ENCODE measurements at places on chromosomes 7 and 10.
A peak's percentile ranks its signal among the peaks of the same experiment; 100 is the strongest.

DNA sequence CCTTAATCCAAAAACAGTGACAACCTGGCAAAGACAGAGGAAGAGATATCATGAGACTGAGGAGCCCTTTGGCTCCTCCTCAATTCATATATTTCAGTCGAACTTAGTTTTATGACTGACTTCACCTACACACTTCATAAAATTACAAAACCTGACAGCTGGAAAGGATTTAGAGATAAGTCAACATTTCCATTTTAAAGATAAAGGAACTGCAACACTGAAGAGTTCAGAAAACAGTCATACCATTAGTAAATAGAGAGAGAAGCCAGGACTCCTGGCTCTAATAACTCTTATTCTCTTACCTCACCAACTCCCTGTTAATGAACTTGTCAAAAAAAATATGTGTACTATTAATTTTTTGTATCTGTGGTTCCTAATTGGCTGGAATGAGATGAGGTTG lies 141.0 kb upstream of the COL1A2 start:
- DNase-seq = no peak

GRCh38 chr10:112404617-112405016 lies 30.7 kb downstream of the ACSL5 start:
- DNase-seq = no peak

DNA sequence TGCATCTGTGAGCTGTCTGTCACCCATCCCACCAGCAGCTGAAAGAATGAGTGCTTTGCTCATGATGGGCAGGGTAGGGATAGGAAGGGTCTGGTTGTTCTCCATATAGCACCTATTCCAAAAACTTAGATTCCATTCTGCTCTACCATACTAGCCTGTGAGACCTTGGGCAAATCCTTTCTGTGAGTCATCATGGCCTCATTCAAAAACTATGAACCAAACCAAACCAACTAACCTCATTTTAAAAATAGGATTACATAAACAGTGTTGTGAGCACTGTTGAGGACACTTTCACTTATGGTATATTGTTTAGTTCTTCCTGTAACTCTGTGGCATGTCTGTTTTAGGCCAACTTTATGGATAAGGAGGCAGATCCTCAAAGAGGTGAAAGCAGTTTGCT lies 30.9 kb upstream of the STEAP4 start:
- DNase-seq = no peak

GRCh38 chr7:155375337-155376277 lies 77.9 kb downstream of the INSIG1 start:
- no peak for DNase-seq

GRCh38 chr10:24518411-24518810 lies 205.3 kb downstream of the ARHGAP21 start:
- DNase-seq = no peak

DNA sequence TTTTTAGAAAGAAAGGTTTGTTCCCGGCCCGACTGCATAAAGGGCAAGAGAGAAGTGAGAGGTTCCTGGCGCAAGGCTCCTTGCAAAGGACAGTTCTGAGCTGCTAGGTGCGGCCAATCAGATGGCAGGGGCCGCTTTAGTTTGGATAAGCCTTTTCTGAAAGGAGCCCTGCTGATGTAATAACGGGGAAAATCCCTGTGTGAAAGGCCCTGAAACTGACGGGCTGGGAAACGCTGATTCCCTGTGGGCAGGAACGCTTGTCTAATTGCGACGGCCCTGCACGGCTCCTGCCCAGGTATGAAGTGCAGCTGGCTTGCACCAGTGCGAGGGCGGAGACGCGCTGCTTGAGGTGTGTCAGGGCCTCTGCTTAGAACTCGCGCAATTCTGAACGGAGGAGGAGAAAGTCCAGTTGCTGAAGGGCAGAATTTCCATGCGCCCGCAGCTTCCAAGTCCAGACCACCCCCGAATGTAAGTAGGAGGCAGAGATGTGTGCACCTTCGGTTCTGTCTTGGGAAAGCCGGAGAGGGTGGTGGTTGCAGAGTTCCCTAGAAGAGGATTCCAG lies 30.5 kb downstream of the TACC2 start:
- DNase-seq = peak; percentile 0

DNA sequence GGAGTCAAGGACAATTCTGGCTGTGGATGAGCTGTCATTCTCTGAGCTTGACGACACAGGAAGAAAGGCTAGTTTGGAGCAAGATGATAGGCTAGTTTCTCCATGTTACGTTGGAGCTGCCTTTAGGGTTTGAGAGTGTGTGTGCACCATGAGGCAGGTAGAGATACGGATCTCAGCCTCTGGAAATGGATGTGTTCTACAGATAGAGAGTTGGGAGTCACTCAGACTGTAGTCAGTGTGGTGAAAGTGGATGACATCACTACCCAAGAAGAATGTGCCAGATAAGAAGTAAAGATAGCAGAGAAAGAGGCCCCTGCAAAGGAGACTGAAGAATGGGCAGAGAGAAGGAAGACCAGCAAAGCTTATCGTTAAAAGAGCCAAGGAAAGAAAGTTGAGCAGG lies 42.4 kb downstream of the PNLIPRP3 start:
- DNase-seq = no peak

DNA sequence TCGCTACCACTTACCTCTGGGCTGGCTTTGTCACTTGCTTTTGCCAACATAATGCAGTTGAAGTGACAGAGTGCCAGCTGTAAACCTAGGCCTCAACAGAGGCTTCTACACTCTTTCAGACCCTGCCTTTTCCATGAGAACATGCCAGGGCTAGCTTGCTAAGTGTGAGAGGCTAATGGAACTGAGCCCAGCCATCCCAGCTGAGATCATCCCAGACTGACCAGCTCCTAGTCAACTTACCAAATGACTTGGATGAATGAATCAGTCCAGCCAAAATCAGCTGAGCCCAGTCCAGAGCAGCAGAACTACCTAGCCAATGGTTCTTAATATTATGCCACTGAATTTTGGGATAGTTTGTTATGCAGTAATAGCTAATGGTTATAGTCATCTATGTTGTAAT lies 34.7 kb upstream of the MKLN1 start:
- DNase-seq = no peak

DNA sequence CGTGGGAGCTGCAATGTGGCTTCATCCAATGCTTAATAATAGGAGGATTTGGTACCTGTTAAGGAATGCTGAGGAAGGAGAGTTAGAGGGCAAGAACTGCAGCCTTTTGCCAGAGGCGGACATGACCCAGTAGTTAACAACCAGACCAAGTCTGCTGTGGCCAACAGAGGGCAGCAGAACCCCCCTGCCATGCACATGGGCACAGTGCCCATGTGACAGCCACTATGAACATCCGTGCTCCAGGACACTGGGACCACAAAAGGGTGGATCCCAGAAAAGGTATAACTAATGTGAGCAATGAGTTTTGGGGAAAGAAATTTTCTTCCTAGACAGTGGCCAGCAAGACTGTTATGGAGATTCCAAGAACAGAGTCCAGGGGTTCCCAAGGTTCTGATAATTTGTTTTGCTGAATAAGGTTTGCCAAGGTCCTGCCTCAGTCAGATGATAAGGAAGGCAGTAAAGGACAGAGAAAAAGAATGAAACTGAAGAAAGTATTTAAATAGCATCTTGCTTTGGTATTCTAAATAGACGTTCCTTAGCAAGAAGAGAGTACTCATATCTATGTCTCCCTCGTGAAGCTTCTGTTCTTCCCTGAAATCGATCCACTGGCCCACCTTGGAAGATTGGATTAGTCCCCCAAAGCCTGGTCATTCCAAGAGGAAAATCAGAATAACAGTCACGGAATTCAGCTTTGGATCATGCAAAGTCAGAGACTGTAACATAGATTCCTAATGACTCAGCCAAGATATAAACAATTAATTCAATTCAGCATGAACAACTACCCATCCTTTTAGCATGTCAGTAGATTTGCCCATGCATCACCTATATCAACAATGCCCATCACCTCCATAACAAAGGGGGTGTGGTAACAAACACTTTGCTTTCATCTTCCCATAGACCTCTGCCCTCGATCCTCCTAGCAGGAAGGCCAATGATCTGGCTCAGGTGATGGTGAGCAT lies 56.0 kb downstream of the LGI1 start:
- no peak for DNase-seq

- no peak for DNase-seq
These were observed 324.4 kb downstream of the BICC1 start for GRCh38 chr10:58836991-58837575.

DNA sequence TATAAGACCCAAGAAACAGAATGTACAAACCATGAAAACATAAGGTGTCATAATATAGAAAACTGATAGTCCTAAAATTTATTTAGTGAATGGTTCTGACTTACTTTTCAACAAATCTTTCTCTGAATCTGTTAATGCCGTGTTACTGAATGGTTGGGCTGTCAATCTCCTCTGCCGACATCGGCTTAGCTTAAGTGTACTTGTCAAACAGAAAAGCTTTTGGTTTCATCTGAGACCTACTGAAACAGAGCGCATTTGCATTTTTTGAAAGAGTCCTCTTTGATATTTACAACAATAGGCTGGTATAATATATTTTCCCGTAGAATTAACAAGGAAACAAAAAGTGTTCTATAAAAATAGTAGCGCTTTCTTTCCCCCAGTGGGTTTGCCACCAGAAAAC lies 120.9 kb upstream of the ZNF804B start:
- no peak for DNase-seq

- no peak for DNase-seq
These were observed 106.3 kb downstream of the CTTNBP2 start for GRCh38 chr7:117766913-117767312.

GRCh38 chr7:141158561-141158960 lies 84.7 kb downstream of the TMEM178B start:
- no peak for DNase-seq

DNA sequence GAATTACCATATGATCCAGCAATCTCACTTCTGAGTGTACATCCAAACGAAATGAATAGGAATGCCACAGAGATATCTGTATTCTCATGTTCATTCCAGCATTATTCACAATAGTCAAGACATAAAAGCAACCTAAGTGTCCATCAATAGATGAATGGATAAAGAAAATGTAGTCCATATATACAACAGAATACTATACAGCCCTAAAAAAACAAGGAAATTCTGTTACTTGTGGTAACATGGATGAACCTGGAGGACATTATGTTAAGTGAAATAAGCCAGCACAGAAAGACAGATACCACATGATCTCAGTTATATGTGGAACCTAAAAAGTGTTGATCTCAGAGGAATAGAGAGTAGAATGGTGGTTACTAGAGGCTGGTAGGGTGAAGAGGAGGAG lies 26.7 kb downstream of the TSPAN12 start:
- DNase-seq = no peak

- no peak for DNase-seq
These were observed 8.5 kb upstream of the NFE2L3 start for GRCh38 chr7:26143298-26144048.

- no peak for DNase-seq
These were observed 55.5 kb upstream of the LHFPL3 start for GRCh38 chr7:104272767-104273384.

DNA sequence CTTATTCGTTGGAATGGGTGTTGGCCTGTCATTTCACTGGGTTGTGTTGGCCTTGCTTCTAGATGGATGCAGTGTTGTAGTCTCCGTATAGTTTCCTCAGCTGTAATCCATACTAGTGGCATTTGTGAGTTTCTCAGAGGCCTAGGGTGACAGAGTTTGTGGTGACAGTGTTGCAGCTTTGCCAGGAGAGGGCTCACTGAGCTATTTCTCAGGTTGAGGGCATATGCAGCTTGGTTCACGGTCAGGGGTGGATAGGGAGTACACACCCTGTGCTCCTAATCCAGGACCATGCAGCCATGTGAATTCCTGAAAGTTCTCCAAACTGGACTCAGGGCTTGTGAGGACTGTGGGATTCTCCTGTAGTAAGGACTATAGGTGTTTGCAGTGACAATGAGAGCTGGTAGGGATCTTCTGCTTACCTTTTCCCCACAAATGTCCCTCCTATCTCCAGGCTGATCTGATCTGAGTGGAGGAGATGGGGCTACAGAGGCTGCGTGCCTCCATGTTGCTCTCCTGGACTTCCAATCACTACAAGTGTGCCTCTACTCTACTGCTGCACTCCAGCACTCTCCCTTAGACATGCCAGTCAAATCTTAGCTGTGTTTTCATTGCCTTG lies 229.0 kb downstream of the STK31 start:
- no peak for DNase-seq

GRCh38 chr7:50808282-50808888 lies 25.7 kb upstream of the GRB10 start:
- DNase-seq = no peak

GRCh38 chr10:34116220-34116641 lies 698.9 kb downstream of the PARD3 start:
- no peak for DNase-seq

- DNase-seq = no peak
These were observed 12.8 kb downstream of the TFPI2 start for GRCh38 chr7:93877742-93878141.

- no peak for DNase-seq
These were observed 115.6 kb downstream of the DPP6 start for GRCh38 chr7:154167807-154168206.

DNA sequence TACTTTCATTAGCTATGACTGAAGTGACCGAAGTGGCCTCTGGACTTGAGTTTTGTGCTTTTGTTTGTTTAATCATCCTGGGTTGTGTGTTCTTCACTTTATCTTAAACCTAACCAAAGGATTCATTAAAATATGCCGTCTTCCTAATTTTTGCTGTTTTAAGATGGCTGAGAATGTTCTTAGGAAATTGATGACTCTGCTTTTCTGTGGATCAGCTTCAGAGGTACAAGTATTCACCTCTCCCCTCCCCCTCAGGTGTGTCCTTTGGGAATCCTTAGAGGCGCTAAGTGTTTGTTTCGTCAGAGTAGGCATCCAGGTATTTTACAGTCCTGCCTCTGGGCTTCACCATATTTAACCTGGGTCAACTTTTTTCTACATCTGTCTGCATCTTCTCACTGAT lies 1.1 kb downstream of the CCDC126 start:
- no peak for DNase-seq

DNA sequence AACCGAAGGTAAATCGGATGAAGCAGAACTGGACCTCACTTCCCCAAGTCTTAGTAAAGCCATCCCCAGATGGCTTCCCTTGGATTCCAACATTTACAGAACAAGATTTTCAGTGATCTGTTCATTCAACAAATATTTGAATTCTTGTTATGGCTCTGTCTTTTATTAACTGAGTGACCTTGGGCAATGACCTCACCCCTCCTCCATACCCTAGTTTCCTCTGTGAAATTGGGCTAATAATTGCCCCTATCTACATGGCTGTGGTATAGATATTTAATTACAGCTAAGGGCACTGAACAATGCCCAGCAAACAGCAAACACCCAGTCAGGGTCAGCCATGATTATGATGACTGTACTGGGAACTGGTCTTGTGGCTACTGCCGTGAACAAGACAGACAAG lies 19.1 kb downstream of the TECTB start:
- no peak for DNase-seq

DNA sequence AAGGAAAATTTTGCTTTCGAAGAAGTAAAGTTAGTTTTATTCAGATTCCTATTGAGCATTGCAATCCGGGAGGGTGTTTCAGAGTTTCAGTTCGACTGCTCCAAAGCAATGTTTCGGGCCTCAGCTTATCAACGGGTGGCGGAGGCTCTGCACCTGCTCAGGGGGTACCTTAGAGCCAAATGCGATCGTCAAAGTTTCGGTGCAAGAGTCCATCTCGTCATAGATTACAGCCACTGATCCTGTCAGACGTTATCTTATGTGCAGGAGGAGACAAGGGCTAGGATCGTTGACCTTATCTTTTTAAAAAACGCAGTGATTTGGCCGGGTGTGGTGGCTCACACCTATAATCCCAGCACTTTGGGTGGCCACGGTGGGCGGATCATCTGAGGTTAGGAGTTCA lies 3.8 kb upstream of the COX19 start:
- DNase-seq = no peak

GRCh38 chr7:45033931-45034290 lies 33.9 kb downstream of the CCM2 start:
- DNase-seq = no peak

- no peak for DNase-seq
These were observed 177.9 kb upstream of the BET1 start for GRCh38 chr7:94182066-94182465.
